ENCODE measurements at places on chromosomes 2 and 18.

- DNase-seq: no peak
Observed at GRCh38 chr18:59458575-59458974, 99.5 kb upstream of the LMAN1 start.

DNA sequence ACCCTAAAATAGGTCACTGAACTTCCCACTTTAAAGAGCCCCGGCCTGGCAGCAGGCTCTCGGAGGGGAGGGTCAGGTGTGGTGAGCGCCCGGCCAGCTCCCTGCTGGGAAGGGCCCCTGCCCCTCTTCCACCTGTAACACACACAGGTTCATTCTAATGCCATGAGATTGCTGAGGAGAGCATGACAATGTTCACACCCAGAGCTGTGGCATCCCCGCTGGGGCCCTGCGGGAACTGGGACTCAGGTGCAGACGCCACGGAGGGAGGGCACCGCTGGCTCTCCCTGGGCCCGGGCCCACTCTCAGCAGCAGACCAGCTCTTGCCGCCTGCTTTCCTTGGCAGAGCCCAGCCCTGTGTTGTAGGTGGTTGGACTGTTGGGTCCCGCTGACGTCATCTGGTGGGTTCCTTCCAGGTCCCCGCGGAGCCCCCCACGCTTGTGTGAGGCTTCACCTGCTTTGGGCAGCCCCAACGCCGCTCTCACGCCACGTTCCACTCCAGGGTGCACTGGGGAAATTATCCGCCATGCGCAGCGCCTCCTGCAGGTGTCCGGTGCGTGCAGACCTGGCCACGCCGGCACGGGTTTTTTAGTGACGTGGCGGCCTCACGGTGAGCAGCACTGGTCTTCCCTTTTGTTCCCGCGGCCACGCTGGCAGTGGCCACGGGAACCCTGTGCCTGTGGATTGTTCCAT is 50.4 kb upstream of the KCNG2 start:
- no peak for DNase-seq

- no peak for DNase-seq
Observed at GRCh38 chr2:126778561-126779501, 119.9 kb upstream of the TEX51 start.

DNA sequence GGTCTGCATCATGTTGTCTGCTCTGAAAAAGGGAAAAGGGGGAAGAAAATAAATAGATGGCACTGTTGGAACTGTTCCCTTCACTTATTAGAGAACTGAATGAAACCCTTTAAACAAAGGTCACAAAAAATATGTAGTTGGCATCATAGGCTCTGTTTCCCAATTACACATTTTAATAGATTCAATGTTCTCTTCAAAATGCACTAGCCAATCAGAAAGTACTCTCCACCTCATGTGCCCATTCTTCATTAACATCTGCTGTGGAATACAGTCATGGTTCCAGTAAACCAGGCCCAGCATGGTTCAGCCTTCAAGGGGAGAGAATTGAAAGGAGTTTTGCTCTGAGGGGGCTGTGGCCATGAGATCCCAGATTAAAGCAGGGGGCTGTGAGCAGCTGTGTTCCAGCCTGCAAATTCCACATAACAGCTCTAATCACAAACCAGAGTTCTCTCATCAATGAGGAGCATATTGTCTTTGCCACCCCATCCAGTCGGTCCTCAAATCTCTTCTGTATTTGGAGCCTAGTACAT is 165.9 kb upstream of the CREB1 start:
- no peak for DNase-seq

DNA sequence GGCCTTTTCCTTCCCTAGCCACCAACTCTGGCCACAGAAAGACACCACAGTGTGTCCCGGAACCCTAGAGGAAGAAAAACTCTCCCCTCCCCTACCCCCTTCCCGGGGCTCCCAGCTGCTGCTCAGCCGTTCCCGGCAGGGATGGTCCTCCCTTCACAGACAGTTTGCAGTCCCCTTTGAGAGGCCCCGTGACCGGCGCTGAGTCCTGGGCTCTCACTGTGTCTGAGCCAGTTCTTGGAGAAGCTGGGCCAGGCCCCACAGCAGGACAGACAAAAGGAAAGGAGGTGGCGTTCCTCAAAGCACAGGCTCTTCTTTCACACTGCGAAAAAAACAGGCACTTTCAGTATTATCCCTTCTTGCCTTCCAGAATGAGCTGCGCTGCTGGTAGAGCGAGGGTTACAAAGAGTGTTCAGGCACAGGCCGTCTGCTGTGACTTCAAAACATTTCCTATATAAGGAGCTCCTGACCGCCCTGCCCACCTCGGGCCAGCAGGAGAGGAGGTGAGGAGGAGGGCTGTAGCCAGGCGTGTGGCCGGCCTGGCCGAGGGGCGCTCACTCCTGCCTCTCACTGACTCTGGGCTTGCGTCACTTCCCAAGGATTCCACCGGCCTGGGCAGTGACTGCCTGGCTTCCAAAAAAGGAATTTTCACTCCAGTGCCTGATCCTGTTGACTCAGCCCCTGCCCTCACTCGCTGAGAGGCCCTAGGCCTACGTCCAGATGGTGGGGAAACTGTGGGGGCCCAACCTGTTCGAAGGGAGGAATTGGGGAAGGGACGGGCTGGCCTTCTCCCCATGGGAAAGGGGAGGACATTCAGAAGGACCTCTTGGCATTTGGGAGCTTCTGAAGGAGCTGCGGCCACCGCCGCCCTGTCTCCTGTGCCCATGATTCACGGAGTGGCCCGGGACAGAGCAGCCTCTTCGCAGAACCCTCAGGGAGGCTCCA is 24.9 kb downstream of the CIDEA start:
- no peak for DNase-seq

- no peak for DNase-seq
Observed at GRCh38 chr2:61380056-61380881, 90.6 kb downstream of the USP34 start.

DNA sequence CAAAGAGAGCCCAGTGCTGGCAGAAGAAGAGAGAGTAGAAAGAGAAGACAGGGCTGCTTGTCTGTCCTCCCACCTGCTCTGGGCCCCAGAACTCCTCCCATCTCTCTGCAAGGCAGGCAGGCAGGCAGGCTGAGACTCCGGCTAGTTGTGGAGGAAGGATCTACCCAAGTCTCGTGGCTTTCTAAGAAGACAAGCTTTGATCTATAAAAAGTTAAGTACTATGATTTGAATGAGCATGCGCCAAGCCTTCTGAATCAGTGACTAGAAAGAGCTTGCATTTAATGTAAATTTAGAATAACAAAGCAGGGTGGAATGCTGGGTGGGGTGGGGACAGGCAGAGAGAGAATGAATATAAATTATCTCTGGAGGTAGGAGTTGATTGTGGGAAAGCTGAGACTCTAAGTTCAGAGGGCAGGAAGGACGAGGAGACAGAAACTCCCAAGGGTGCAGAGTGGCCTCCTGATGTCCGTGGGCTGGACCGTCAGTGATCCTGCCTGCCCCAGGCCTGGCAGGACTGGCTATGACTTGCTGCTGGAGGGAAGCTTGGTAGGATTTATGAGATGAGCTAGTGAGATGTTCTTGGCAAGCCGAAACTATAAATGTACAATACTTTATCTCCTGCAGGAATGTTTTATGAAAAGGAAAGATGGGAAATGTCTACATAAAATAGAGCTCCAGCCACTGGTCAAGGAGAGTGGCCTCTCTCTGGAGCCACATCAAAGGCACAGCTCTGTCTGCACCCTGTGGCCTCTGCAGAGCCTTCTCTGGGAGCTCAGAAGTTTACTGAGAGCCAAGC is 447.5 kb downstream of the TNS1 start:
- DNase-seq: no peak

GRCh38 chr2:240762249-240762648 is 57.8 kb downstream of the KIF1A start:
- no peak for DNase-seq

- DNase-seq: no peak
Observed at GRCh38 chr2:109158237-109158636, 29.2 kb downstream of the SH3RF3 start.

DNA sequence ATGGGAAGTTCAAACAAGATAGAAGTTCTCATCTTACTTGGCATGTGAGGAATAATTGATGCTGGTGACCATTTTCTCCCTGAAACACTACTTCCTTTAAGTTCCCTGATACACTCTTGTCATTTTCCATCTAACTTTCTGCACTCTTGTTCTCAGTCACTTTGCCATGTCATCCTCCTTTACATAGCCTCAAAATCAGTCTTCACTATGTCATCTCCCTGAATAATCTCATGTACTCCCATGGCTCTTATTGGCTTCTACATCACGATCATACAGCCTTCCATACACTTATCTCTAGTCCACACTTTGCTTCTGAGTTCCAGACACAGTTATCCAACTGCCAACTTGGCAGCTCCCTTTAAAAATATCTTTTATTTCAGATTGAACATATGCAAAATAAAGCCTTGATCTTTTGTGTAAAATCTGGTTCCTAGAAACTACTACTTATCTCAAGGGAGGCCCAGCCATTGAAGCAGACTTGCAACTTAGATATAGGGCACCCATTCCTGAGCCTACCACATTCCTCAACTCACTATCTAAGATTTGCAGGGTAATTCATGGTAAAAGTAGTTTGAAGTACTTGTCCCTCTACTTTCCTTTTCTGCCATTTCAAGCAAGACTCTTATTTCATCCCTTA is 1070.2 kb upstream of the NXPH2 start:
- DNase-seq: no peak

- no peak for DNase-seq
Observed at GRCh38 chr18:76710646-76711520, 111.5 kb upstream of the ZNF236 start.

GRCh38 chr2:165401285-165401852 is 68.1 kb upstream of the CSRNP3 start:
- no peak for DNase-seq

DNA sequence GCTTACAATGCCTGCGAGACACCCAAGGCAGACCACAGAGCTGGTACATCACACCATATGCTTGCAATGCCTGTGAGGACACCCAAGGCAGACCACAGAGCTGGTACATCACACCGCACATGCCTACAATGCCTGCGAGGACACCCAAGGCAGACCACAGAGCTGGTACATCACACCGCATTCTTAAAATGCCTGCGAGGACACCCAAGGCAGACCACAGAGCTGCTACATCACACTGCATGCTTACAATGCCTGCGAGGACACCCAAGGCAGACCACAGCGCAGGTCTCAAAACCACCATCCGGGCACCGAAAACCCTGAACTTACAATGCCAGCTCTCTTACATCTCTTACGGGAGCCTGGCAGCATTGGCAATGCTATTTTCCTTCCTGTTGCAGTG is 799.6 kb downstream of the GALR1 start:
- DNase-seq: no peak

DNA sequence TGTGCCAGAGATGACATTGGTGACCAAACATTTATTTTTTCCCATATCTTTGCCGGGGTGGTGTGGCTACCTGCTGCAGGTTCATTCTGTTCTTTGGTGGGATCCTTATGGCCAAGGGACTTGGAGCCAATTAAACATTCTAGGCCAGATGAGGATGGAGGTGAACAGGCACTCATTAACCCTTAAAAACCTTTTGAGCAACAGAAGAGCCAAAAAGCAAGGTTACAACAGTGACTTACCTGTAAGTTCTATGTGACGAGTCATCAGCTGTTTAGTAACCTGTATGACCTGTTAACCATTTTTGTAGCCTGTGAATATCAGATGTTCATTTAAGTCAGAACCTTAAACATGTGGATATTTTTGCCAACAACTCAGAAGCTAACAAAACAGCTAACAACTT is 105.6 kb downstream of the XRCC5 start:
- DNase-seq: no peak

DNA sequence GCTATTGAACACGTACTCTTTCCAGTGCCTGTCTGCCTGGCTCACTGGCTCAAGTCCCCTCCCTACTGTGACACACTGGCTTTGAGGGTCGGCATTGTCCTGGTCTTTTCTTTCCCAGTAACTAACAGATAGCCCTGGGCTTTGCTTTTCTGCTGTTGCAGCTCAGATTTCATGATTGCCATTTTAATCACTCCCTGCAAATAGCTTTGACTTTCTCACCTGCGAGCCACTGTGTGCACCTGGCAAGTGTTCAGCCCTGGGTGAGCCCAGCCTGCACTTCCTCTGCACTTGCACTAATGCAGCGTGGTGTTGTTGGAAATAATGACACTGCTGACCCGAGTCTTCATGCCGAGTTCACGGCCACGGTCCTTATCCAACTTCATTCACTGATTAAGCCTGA is 52.9 kb downstream of the DCDC2C start:
- DNase-seq: no peak

- DNase-seq: no peak
Observed at GRCh38 chr18:78304192-78305164, 675.1 kb upstream of the SALL3 start.

- no peak for DNase-seq
Observed at GRCh38 chr2:130975729-130976128, 117.5 kb downstream of the FAM168B start.

- no peak for DNase-seq
Observed at GRCh38 chr2:53865962-53866361, 6.2 kb upstream of the GPR75 start.

DNA sequence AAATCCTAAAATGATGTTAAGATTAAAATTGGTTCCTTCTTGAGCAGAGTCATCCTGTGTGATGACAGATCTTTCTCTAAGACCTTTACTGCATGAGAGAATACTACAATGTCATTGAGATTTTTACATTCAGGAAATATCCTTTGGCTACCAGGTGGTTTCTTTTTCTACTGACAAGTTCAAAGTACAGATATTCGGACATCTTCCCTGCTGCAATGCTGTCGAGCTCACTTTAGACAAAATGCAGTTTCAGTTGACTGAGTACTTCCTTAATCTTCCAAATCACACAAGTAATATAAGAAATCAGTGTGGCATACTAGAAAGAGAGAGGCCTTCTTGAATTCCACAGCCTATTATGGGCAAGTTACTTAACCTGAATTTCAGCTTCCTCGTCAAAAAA is 207.9 kb upstream of the ACVR2A start:
- no peak for DNase-seq

- no peak for DNase-seq
Observed at GRCh38 chr2:206408323-206409320, 34.7 kb upstream of the ADAM23 start.

DNA sequence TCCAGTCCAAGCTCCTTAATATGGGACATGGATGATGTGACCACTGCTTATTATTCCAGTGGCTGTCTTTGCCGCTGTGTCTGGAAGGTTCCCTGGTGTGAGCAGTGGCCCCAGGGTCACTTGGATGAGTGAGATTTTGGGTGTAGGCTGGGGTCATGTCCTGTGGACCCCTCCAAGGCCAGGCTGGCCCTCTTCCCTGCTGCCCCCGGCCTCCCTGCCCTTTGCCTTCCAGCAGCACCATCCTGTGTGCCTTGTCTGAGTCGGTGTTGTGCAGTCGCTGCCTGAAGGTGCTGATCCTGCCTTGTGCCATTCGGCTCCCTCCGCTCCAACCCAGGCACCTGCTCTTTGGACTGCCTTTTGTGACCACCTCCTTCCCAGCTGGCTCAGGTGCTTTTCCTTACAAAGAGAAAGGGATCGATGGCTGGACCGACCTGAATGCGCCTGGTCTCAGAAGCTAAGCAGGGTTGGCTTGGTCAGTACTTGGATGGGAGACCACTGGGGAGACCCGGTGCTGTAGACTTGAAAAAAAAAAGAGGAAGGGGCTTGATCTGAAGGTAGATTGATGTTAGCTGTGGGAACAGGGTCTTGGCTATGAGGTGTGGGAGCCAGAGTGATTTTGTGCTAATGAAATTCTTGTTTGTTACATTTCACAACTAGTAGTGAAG is 16.7 kb upstream of the GREB1 start:
- no peak for DNase-seq
